ENCODE measurements at places on chromosomes 3 and 15.

DNA sequence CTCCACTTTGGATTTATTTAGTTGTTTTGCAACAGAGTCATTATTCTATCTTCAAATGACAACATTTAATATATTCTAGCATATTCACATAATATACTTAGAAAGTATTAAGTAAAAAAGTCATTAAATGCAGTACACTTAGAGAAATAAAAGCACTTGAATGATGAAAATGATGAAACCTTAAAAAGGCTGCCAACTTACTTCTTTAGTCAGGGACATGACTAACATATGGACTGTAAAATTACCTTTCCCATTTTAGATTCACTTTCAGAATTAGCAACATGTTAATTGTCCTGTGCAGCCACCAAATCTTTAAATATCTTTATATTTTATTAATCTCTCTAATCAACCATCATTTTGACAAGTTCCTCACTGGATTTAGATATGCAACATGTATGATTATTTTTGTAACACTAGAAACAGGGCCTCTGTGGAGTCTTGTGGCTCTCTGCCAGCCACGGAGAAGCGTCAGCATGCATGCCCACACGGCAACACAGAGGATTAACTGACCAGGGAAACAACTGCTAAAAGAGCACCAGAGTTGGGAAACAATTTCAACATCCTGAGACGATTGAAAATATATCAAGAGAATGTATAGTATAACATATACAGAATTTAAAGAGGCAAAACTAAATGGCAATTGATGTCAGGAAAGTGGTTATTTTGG lies 95.7 kb downstream of the ANO10 start:
- DNase-seq, result no peak

GRCh38 chr15:62665449-62665848 lies 377.1 kb upstream of the TPM1 start:
- DNase-seq, result no peak

DNA sequence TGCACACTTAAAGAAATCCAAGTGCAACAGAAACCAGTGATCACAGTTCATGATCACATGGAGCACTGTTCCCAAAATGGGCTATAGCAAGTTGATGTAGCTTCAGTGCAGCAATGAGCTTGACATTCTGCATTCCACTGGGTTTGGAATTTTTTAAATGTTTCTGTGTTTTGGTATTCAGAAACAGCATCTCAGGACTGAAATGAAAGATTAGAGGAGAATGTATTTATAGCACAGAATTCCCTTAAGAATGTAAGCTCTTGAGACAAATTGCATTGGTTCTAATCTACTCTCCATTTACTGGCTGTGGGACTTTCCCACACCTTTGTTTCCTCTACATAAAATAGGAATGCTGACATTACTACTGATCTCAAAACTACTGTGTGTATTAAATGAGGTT lies 162.7 kb downstream of the FGF12 start:
- no peak for DNase-seq

DNA sequence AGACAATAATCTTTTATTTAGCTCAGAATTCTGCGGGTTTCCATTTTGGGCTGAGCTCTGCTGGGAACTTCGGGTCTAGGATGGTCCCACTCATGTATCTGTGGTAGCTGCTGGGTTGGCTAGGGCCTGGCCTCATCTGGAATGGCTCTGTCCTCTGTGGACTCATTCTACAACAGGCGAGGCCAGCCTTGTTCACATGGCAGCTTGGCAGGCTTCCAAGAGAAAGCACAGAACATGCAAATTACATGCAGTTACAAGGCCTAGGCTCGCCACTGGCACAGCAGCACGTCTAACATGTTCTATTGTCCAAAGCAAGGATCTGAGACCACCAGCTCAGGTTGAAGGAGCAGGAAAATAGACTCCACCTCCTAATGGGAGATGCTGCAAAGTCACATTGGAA lies 431.4 kb downstream of the PDCD6IP start:
- DNase-seq, result no peak

GRCh38 chr3:23086831-23087230 lies 116.3 kb upstream of the UBE2E2 start:
- DNase-seq, result no peak

GRCh38 chr15:39504808-39505207 lies 76.1 kb upstream of the THBS1 start:
- DNase-seq, result no peak

- DNase-seq, result no peak
Measured at GRCh38 chr3:171266740-171267073, 193.5 kb downstream of the TNIK start.

DNA sequence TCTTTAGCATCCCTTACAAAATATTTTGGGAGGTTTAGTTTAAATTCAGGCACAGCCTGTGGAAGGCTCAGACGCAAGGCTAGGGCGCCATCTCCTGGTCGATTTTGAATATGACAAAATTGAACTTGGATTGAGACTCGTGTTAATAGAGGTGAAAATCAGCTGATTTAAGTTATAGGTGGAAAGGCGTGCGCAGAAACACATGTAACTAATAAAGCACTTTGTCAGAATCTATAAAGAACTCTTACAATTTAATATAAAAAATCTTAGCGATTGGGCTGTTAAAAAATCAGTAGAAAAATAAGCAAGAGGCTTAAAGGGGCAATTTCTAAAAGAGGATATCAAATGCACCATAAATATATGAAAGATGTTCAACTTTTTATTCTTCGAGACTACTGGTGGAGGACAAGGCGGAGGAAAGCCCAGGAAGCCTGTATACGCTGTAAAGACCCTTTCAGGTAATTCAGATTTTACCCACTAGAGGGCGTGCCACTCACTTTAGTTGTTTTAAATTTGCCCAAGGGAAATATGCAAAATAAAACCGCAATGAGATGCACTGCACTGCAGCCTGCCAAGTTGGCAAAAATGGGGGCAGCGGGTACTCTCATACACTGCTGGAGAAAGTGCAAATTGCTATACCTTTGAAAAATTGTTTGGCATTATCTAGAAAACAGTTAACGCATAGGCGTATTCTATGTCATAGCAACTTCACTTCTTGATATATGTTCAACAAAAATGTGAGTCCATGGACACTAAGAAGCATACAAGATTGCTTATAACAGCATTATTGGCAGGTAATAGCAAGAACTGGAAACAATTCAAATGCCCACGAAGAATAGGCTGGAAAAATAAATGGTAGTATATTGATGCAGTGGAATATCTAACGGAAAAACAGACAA lies 64.7 kb downstream of the SLC30A4 start:
- peak; percentile 89 for DNase-seq
